Activated CD4-positive, CD25-positive, alpha-beta regulatory T cell treated with anti-CD3 and anti-CD28 coated beads, Interleukin-2, amount 50 U/mL, for 72 hours (primary cell): ENCODE measurements at places on chromosomes 5 and 9.

DNA sequence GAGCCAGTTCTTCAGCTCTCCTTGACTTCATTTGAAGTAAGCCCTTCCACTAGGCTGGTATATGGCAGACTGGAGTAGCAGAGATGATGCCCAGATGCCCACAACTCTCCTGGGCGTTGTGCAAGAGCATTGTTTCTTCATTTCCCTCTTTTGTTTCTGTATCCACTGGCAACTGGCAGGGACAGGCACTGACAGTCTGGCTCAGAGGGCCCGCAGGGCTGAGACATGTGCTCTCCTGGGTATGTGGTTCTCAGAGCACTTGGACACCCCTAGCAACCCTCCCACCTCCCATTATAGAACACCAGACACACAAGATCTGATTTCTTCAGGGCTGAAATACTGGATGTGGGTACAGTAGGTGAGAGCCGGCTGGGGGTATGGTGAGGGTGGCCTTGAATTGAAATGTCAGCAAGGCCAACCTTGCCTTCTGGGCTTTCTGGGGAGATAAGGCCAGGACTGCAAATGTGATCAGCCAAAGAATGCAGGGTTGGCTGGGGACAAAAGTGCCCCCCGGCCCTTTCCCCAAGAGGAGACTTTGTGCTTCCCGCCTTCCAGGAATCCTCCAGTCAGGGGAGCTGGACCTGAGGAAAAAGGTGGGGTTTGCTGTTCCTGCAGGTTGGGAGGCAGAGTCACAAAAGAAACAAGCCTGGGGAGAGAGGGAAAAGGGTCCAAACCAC lies 28.6 kb upstream of the CTNNA1 start:
- DNase-seq = no peak

DNA sequence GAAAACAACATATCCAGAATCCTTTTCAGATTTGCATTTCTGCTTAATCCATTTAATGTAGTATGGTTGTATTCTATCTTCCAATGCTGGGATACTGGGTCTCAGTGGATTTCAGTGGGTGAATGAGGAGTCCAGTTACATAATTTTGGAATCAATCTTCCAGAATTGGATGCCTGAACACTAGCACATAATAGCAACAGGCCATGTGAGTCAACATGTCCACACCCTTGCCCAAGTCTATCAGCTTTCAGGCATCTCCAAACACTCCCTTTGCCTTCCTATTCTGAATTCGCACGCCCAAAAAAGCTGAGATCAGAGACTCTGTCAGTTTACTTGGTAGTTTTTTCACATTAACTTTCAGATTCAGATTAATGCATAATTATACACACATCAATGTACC lies 202.6 kb downstream of the TSSK1B start:
- no peak for DNase-seq

DNA sequence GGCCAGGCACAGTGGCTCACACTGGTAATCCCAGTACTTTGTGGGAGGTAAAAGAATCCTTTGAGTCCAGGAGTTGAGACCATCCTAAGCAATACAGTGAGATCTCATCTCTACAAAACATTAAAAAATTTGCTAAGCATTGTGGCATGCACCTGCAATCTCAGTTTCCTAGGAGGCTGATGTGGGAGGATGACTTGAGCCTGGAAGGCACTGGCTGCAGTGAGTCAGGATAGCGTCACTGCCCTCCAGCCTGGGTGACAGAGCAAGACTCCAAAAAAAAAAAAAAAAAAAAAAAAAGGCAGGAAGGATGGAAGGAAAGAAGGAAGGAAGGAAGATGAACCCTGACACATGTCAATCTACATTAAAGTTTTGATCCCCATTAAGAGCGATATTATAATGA lies 1452.2 kb upstream of the ACO1 start:
- DNase-seq = no peak

DNA sequence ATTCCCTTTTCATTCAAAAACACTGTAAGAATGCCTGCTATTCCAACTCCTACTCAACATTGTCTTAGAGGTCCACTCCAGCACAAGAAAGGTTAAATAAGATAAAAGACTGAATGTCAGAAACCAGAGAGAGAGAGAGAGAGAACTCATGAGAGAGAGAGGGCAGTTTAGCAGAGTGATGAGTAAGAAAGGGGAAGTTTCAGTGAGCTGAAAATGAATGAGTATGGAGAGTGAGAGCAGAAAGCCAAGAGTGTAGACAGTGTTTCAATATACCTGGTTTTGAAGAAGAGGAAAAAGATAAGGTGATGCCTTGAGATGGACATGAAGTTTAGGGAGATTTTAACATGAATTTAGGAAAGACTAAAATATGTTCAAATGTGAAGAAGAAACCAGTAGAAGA lies 528.0 kb upstream of the SEMA6A start:
- DNase-seq = no peak

DNA sequence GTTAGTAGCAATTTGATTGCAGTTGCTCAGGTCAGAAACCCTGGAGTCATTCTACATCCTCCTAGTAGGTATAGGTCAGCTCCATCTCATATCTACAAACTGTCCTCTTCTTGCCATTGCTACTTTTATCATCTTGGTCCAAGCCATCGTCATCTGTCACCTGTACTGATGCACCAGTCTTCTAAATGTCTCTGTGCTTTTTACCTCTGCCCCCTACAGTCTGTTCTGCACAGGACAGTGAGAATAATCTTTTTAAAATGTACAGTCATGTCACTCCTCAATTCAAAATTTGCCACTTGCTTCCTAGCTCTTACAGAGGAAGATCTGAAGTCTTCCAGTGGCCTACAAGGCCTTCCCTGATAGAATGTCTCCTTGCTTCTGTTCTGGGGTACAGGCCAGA lies 6.8 kb downstream of the NNT start:
- DNase-seq = no peak
